Effector memory CD8-positive, alpha-beta T cell (primary cell): ENCODE measurements at places on chromosomes 2 and 18.

DNA sequence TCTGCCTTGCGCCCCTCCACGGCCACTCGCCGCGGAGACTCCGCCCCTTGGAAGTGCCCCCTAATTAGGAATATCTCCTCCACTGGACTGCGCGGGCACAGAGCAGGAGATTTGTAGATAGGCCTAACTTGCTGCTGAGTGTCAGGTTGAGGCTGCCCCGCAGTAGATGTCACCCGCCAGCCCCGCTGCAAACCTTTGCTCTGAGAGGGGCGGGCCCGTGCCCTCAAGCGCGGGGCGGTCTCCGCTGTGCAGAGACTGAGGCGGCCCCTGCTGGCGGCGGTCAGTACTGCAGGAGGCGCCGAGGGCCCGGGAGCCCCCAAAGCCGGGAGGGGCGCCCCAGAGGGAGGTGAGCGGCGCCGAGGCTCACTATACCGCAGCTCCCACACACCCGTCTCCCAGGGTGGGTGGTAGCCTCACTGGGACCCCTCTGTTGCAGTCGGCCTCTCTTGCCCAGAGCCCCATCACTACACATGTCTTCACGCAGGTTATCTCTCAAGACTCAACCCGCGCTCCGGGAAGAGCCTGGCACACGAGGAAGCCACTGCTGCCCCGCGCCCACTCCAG lies 2.9 kb upstream of the NEURL3 start:
- peak; percentile 93 for DNase-seq

DNA sequence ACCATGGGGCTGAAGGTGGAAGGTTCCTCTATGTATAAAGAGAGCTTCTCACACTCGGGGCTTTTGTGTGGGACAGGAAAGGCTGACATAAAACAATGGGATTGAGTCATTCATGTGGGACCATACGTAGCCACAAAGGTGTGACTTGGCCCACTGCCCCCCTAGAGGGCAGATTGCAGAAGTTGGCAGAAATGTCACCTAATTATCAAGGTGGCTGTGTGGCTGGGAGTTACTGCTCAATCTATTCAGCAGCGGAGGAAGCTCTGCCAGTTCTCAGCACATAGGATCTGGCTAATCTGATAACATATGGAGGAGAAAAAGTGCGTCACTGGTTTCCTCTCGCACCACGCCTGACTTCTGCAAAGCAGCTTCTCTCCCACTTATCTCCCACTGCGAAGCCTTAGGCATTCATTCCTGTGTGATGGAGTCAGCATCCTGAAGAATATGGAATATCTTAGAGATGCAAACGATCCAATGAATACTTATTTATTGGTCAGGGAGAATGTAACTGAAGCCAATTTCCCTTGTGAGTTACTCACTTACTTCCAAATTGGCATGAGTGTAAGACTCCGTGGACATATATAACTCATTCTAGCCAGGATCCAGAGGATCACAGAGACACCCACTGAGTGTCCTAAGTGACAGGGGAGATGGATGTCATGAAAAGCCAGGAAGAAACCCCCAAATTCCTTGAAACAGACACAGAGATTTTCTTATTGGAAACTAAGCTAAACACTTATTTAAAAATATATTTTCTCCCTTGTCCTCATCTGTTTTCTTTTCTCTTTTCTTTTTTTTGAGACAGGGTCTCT lies 344.8 kb downstream of the TGIF1 start:
- no peak for DNase-seq

DNA sequence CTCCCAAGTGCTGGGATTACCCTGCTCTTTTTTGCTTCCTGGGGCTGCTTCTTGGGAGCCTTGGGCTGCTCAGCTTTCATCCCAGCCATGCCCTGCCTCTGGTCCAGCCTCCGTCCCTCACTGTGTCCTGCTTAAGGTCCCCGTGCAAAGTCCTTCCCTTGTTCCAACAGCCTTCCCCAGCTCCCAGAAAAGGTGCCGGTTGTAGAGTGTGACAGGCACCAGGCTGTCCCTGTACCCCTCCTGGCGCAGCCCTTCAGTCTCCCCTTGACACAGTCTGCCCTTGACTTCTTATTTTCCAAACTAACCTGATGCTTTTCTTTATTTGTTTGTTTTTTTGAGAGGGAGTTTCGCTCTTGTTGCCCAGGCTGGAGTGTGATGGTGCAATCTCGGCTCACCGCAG lies 20.1 kb upstream of the ALPI start:
- no peak for DNase-seq

DNA sequence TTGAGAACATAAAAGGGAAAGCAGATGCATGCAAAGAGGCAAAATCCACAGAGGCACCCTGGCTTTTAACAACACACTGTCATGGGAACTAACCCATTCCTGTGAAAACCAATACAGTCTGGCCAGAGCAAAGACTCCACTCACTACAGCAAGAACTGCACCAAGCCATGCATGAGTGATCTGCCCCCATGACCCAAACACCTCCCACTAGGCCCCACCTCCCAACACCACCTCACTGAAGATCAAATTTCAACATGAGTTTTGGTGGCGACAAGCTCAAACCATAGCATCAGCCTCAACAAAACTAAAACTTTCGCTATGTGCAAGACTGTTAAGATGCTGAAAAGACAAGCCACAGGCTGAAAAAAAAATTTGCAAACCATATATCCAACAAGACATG lies 162.8 kb downstream of the SMAD2 start:
- no peak for DNase-seq

DNA sequence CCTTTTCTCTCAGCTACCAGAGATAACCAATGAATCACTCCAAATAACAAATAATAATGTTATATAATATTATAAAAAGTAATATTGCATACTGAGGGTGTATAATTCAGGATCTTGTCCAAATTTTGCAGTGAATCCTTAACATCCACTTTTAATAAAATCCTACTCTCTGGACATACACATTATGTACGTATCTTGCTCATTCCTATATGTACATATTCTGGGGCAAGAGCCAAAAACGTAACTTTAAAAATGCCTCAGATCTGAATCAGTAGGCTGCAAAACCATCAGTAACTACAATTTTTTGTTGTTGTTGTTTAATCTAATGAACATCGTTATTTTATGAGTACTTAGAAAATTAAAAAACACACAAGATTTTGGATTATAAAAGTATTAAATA lies 65.3 kb downstream of the SMAD2 start:
- no peak for DNase-seq

DNA sequence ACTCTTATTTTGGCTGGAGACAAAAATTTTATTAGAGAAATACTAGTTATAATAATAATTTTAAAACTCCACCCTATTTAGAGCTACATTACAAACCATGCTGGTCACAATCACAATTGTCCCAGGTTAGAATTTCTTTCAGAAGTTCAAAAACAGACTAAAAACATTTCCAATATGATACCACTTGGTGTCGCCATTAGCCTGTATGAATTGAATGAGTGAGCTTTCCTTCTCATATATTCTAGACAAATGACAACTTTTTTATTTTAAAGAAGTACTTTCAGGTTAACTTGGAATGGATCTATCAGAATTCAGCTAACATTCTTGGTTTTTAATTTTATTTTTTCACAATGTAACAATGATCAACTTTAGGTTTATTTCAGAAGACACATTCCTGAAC lies 48.0 kb downstream of the SERPINB8 start:
- no peak for DNase-seq

GRCh38 chr2:33123216-33123615 lies 176.5 kb downstream of the LTBP1 start:
- no peak for DNase-seq

DNA sequence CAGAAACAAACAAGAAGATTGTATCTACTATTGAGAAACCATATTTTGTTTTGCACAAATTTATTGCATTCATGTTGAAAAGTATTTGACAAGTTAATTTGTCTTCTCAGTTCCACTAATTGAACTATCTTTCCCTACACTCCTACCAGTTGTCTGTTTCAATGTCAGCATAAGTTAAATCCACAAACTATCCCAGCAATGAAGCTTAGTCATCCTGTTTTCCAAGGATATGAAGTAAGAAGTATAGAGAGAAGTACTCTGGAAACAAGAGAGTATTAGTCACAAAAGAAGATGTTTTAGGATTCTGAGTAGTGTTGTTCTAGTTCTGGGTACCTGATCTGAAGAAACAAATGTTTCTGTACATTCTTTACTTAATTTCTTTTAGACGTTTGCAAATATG lies 261.6 kb upstream of the ZNF804A start:
- no peak for DNase-seq

GRCh38 chr18:47149457-47150028 lies 757 bp downstream of the HDHD2 start:
- no peak for DNase-seq

DNA sequence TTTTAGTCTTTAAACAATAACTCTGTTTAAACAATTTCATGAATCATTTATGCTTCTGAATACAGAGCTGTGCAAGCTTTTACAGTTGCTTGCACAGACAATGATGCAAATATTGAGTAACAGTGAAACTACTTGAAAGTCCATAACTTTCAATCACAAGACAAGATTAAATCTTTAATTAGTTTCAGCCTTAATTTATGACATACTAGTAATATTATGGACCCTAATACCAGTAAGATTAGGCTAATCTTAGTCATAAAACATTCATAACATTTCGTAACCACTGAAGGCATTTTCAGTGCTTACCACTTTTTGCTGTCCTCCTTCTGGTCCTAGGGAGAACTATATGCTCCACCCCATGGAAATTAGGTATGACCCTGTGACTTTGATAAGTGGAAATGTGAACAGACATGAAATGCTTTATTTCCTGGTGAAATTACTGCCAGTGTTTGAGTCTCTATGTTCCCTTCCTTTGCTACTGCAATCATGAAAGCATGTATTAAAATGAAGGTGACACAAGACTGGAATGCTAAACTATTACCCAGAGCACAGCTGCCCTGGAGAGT lies 1.8 kb upstream of the COBLL1 start:
- DNase-seq = no peak

DNA sequence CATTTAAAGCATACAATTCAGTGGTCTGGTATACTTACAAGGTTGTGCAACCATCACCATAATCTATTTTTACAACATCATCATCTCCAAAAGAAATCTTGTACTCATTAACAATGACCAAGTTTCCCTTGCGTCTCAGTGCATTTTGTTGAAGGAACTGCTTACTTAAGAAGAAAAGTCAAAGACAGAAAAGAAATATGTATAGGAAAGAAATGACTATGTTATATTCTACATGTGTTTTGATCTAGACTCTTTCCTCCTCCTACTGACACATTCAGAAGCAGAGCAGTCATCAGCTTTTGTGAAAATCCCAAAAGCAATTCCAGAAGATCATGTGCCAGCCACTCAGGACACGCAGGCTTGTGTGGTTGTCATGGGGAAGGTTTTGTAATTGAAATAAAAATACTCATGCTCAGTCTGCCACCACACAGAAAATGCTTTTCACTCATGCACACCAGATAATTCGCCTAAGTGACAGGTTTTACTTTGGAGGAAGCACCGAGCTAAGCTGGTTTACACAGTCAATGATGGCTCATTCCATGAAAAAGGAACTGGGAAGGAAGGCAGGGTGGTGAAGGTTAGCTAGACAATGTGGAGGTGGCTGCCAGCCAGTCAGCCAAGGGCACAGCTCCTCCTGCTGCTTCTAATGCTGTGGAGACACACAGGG lies 158.5 kb upstream of the REV1 start:
- DNase-seq = no peak

DNA sequence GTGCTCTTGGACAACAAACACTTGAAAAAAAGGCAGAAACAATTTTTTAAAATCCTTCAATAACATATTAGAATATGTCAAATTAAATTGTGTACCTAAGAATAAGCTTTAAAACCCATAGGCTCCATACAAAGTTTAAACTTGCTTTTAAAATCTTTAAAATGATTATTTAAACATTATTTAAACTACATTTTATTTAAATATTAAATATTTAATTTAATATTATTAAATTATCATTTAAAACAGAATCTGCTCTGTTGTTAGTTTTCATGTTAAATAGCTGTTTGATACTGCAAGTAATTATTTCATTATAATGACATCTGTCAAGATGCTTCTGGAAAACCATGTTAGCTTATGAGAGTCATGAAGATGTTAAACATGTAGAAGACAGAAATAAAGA lies 75.6 kb downstream of the MAP4K3 start:
- DNase-seq = no peak

GRCh38 chr2:68253219-68254068 lies 1.1 kb upstream of the PPP3R1 start:
- peak; percentile 34 for DNase-seq

- no peak for DNase-seq
Observed at GRCh38 chr18:74132201-74132600, 15.4 kb downstream of the FBXO15 start.

DNA sequence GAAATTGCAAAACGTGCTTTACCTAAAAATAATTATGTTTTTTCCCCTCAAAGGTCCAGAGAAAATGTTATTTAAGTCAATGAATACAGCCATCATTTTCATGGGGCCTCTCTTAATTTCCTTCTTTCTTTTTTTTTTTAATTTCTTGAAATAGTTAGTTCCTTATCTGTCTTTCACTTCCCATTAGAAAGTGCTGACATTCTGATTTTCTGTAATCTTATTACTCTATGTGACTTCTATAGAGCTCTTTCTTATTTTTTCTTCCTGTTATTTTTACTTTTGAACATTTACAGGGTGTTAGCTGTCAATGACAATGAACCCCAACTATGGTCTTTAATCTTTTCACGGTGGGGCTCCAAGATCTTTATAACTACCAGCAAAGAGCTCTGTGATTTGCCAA lies 30.0 kb downstream of the CTLA4 start:
- no peak for DNase-seq

GRCh38 chr2:219419331-219420197 lies 1.4 kb downstream of the DES start:
- DNase-seq = no peak

- no peak for DNase-seq
Observed at GRCh38 chr18:4878480-4878879, 318.6 kb downstream of the AKAIN1 start.

DNA sequence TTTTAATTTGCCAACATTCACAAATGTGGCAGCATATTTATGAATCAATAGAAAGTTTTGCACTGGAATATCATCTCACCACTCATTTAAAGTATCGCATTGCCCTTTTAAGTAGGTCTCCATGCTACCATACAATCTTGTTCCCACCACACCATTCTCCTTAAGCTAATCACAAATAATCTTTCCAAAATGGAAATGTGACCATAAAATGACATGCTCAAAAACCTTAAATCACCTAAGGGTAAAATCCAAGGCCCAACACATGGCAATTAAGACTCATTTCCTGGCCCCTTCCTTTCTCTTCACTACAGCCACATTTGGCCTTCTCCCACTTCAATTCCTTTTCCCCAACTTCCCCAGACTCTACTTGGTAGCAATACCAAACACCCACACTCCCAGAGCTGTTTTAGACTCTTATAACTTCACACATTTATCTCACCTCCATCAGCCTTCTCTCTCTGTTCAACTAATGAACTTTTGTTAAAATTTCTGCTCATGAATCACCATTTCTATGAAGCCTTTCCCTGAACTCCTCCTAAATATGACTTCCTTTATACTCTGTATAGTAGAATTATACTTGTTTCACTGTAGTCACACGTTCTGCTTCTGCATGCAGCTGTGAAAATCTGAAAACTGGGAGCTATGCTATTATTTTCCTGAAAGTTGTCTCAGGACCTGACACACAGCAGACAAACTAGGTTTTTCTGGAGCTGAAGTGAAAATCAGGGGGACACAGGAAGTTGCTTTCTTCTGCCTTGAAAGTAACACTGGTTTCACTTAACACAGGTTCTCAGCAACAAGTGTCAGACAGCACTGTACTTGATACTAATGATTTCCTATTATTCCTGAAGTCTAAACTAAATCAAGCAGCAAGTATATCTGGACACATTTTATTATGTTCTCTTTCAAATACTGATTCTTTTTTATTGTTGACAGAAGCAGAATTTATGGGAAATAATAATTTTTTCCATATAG lies 303.9 kb downstream of the ZEB2 start:
- no peak for DNase-seq

- DNase-seq = no peak
Observed at GRCh38 chr2:236558036-236558435, 11.6 kb upstream of the ACKR3 start.
